ENCODE measurements at places on chromosomes 4 and X. TPM values are rescaled to one million over a fixed set of nuclear protein-coding genes. Genes with fewer than 3 reads are reported as not detected.

Gene CXCL10
- not detected for total RNA-seq

Gene STPG2
- not detected for total RNA-seq

Gene GYPA
- total RNA-seq = not detected

Gene TLR10
- not detected for total RNA-seq

Gene DSPP
- total RNA-seq = not detected

Gene XPNPEP2
- total RNA-seq = 5.5 TPM

Gene USO1
- total RNA-seq = 87.0 TPM

Gene GAGE12H
- not detected for total RNA-seq

Gene ASMT
- total RNA-seq = not detected

Gene GSX2
- not detected for total RNA-seq

Gene GAGE12E
- not detected for total RNA-seq

Gene GPRASP1
- 0.32 TPM for total RNA-seq

Gene NDST4
- not detected for total RNA-seq

Gene RGS12
- total RNA-seq = 4.0 TPM

Gene CHRDL1
- 7.8 TPM for total RNA-seq

Gene WDR17
- not detected for total RNA-seq

Gene LONRF3
- total RNA-seq = not detected

Gene ARAP2
- total RNA-seq = 0.16 TPM

Gene IL13RA1
- 64.1 TPM for total RNA-seq

Gene FAM236C
- total RNA-seq = not detected

Gene SUPT20HL1
- total RNA-seq = not detected

Gene TBC1D14
- total RNA-seq = 20.1 TPM

Gene GLRA3
- total RNA-seq = not detected

Gene LDB2
- total RNA-seq = 9.9 TPM

Gene USP17L24
- total RNA-seq = not detected

Gene FABP2
- total RNA-seq = not detected

Gene VCX3B
- not detected for total RNA-seq

Gene YY2
- total RNA-seq = 0.36 TPM

Data from cardiac atrium fibroblast (primary cell).